Mesendoderm (in vitro differentiated cells): ENCODE measurements at places on chromosomes 6 and 20.

GRCh38 chr6:73460056-73460455, 1.5 kb upstream of the MTO1 start:
- H3K4me1 ChIP-seq: no peaks in the 10 kb centered on the region
- H3K36me3 ChIP-seq: no peaks in the 10 kb centered on the region
- no peak overlapping the region for H3K27ac ChIP-seq
- H3K4me3 ChIP-seq: no peak overlapping the region
- DNase-seq: no peak
- no peaks in the 10 kb centered on the region for H3K27me3 ChIP-seq

- no peak overlapping the region for H3K27ac ChIP-seq
- H3K36me3 ChIP-seq: no peaks in the 10 kb centered on the region
- no peaks in the 10 kb centered on the region for H3K27me3 ChIP-seq
- no peak for DNase-seq
- no peaks in the 10 kb centered on the region for H3K4me1 ChIP-seq
Measured at GRCh38 chr6:113129991-113130390, 727.2 kb upstream of the MARCKS start.

DNA sequence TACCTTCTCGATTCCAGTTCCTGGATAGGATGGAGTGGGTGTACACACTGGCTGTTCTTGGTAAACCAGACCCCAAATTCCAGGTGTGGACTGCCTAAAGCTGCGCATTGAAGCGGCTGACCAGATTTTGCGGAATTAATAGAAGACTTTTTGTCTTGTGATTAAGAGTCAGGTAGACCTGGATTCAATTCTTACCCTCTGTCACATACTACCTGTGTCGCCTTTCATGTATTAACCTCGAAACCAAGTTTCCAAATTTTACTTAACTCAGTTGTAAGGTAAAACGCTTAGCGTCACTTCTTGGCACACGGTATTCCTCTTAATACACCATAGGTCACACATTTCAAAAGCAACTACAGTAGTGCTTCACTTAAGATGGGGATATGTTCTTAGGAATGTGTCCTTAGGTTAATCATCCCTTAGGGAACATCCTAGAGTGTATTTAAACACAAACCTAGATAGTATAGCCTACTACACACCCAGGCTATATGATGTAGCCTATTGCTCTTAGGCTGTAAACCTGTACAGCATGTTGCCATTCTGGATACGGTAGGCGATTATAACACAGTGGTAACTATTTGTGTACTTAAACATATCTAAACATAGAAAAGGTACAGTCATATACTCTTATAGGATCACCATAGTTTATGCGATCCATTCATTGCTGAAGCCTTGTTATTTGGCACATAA, 733 bp upstream of the GOPC start:
- no peaks in the 10 kb centered on the region for H3K36me3 ChIP-seq
- no peak overlapping the region for H3K27ac ChIP-seq
- peak overlapping the region; percentile 73 for H3K4me3 ChIP-seq
- no peaks in the 10 kb centered on the region for H3K27me3 ChIP-seq
- DNase-seq: no peak

GRCh38 chr6:44275749-44276648, 5.7 kb downstream of the TMEM151B start:
- DNase-seq: no peak
- H3K27me3 ChIP-seq: no peaks in the 10 kb centered on the region
- H3K4me3 ChIP-seq: no peak overlapping the region
- H3K4me1 ChIP-seq: no peaks in the 10 kb centered on the region
- H3K36me3 ChIP-seq: no peaks in the 10 kb centered on the region

- no peak overlapping the region for H3K4me3 ChIP-seq
- H3K27me3 ChIP-seq: no peaks in the 10 kb centered on the region
- H3K27ac ChIP-seq: no peak overlapping the region
- H3K4me1 ChIP-seq: no peaks in the 10 kb centered on the region
- no peak for DNase-seq
Measured at GRCh38 chr20:40563296-40563950, 125.6 kb downstream of the MAFB start.

- peak overlapping the region; percentile 64 for H3K4me3 ChIP-seq
- no peaks in the 10 kb centered on the region for H3K36me3 ChIP-seq
- H3K27me3 ChIP-seq: no peaks in the 10 kb centered on the region
- H3K4me1 ChIP-seq: peaks cover 8% of the 10 kb centered on the region
Measured at GRCh38 chr6:111872401-111873177, 663 bp downstream of the FYN start.

DNA sequence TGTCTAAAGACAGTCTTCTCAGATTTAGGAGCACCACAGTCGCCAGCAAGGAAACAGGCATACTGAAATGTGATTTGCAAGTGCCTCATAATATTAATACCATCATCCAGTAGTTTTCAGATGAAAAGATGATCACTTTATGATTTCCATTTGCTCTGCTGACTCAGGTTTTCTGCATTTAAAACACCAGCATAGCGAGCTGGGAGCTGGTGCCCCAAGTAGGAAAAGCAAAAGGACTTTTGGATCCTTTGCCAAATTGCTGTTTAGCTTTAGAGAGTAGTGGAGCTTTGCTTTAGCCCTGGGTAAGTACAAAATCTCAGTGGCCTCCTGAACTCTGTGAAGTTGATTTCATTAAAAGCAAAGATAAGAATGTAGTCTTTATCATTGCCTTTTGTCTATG, 78.5 kb downstream of the JAG1 start:
- H3K4me3 ChIP-seq: no peak overlapping the region
- no peaks in the 10 kb centered on the region for H3K36me3 ChIP-seq
- no peak overlapping the region for H3K27ac ChIP-seq
- no peak for DNase-seq
- no peaks in the 10 kb centered on the region for H3K27me3 ChIP-seq

- peaks cover 7% of the 10 kb centered on the region for H3K4me1 ChIP-seq
- H3K27ac ChIP-seq: peak overlapping the region; percentile 90
- H3K4me3 ChIP-seq: peak overlapping the region; percentile 86
- no peaks in the 10 kb centered on the region for H3K27me3 ChIP-seq
Measured at GRCh38 chr6:99425647-99426450, 741 bp upstream of the PNISR start.

- DNase-seq: no peak
- H3K4me3 ChIP-seq: no peak overlapping the region
- H3K27ac ChIP-seq: no peak overlapping the region
- no peaks in the 10 kb centered on the region for H3K27me3 ChIP-seq
- H3K4me1 ChIP-seq: peaks cover 3% of the 10 kb centered on the region
Measured at GRCh38 chr6:56799989-56800388, 154.9 kb upstream of the BEND6 start.

DNA sequence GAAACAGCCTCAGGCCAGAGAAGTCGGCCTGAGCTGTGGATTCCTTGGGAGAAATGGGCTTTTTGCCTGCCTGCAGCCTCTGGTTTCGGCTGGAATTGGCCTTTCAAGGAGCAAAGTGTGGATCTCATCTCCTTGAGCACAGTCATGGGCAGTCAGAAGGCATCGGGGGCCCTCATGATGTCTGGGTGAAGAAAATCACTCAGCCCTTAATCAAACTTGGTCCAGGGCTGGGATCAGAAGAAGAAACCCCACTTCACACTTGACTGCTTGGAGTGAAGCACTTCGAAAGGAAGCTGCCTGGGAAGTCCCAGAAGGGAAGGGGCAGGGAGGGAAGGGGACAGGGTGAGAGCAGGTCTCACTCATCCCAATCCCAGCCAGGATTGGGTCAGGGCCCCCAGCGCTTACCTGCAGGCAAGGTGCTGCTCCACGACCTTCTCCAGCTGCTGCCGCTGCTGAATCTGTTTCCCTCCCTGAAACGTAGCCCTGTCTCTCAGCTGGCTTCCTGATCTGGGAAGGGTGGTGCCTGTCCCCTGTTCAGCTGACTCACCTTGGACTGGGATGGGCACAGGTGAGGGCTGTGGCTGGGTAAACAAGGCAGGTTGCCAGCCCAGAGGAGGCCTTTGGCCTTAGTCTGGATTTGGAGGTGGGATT, at the start of gene SDCBP2:
Gene SDCBP2, minus strand, starts transcription at position 460 of the 651 bp plus-strand sequence. CDS start 8,723 bp downstream, outside the sequence.
- H3K36me3 ChIP-seq: no peaks in the 10 kb centered on the region
- H3K27ac ChIP-seq: no peak within 1 kb of the TSS
- H3K27me3 ChIP-seq: no peaks in the 10 kb centered on the region
- no peak for DNase-seq
- no peak within 1 kb of the TSS for H3K4me3 ChIP-seq

GRCh38 chr6:3293271-3294155, 34.8 kb downstream of the PSMG4 start:
- no peaks in the 10 kb centered on the region for H3K4me1 ChIP-seq
- no peak for DNase-seq
- no peak overlapping the region for H3K27ac ChIP-seq
- no peaks in the 10 kb centered on the region for H3K27me3 ChIP-seq
- no peaks in the 10 kb centered on the region for H3K36me3 ChIP-seq
- no peak overlapping the region for H3K4me3 ChIP-seq

- no peak overlapping the region for H3K4me3 ChIP-seq
- no peaks in the 10 kb centered on the region for H3K36me3 ChIP-seq
- DNase-seq: peak; percentile 15
- no peak overlapping the region for H3K27ac ChIP-seq
- H3K4me1 ChIP-seq: no peaks in the 10 kb centered on the region
- H3K27me3 ChIP-seq: no peaks in the 10 kb centered on the region
Measured at GRCh38 chr20:14245368-14245970, 91.9 kb downstream of the FLRT3 start.

DNA sequence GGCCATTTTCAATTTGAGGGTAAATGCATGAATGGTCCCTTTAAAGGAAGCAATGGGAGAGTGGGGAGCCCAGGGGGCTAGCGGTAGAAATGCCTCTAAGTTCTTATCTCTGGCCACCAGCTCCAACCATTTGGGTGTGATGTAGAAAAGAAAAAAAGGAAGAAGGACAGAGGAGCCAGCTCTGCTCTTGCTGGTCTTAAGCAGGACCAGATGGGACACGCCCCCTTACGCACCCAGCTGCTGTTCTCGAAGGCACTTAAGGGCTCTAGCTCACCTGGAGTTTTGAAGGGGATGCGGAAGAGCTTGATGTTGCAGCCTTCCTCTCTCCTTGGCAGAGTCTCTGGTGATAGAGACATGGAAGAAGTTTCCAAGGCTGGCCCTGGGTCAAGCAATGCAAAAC, 59.5 kb upstream of the RNF144B start:
- no peak overlapping the region for H3K4me3 ChIP-seq
- H3K36me3 ChIP-seq: no peaks in the 10 kb centered on the region
- H3K4me1 ChIP-seq: no peaks in the 10 kb centered on the region
- no peak overlapping the region for H3K27ac ChIP-seq
- DNase-seq: peak; percentile 33
- H3K27me3 ChIP-seq: no peaks in the 10 kb centered on the region

- H3K27ac ChIP-seq: no peak overlapping the region
- no peaks in the 10 kb centered on the region for H3K36me3 ChIP-seq
- no peaks in the 10 kb centered on the region for H3K27me3 ChIP-seq
Measured at GRCh38 chr6:80478030-80478429, 371.6 kb downstream of the BCKDHB start.

DNA sequence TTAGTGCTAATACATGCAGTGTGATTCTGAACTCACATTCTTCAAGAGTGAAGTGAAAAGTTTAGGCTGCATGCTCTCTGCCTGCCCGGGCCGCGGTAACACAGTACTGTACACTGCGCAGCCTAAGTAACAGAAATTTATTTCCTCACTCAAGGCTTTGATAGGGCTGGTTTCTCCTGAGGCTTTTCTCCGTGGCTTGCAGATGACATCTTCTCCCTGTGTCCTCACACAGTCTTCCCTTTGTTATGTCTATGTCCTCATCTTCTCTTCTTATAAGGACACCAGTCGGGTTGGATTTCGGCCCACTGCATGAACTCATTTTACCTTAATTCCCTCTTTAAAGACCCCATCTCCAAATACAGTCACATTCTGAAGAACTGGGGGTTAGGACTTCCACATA, 51.1 kb upstream of the TMEM170B start:
- no peaks in the 10 kb centered on the region for H3K4me1 ChIP-seq
- no peaks in the 10 kb centered on the region for H3K36me3 ChIP-seq
- no peak for DNase-seq
- no peaks in the 10 kb centered on the region for H3K27me3 ChIP-seq

GRCh38 chr20:46203510-46203837, 85.4 kb downstream of the CD40 start:
- no peak overlapping the region for H3K4me3 ChIP-seq
- H3K36me3 ChIP-seq: no peaks in the 10 kb centered on the region
- no peaks in the 10 kb centered on the region for H3K4me1 ChIP-seq
- H3K27ac ChIP-seq: no peak overlapping the region
- no peaks in the 10 kb centered on the region for H3K27me3 ChIP-seq
- DNase-seq: no peak

- DNase-seq: peak; percentile 50
- H3K4me3 ChIP-seq: no peak overlapping the region
- no peaks in the 10 kb centered on the region for H3K27me3 ChIP-seq
- H3K36me3 ChIP-seq: no peaks in the 10 kb centered on the region
Measured at GRCh38 chr6:95530176-95530819, 47.0 kb upstream of the MANEA start.

GRCh38 chr20:3251806-3252205, 12.8 kb upstream of the SLC4A11 start:
- H3K4me3 ChIP-seq: no peak overlapping the region
- no peak for DNase-seq
- H3K27ac ChIP-seq: no peak overlapping the region
- no peaks in the 10 kb centered on the region for H3K27me3 ChIP-seq
- no peaks in the 10 kb centered on the region for H3K36me3 ChIP-seq

GRCh38 chr6:3524456-3524855, 67.6 kb upstream of the SLC22A23 start:
- no peak overlapping the region for H3K27ac ChIP-seq
- no peaks in the 10 kb centered on the region for H3K36me3 ChIP-seq

GRCh38 chr20:56932575-56933330, 303.6 kb downstream of the TFAP2C start:
- H3K4me1 ChIP-seq: peaks cover 3% of the 10 kb centered on the region
- no peaks in the 10 kb centered on the region for H3K36me3 ChIP-seq

GRCh38 chr6:43671011-43671800, 16.4 kb downstream of the MRPS18A start:
- H3K4me3 ChIP-seq: no peak overlapping the region
- no peaks in the 10 kb centered on the region for H3K27me3 ChIP-seq
- H3K36me3 ChIP-seq: peaks cover 12% of the 10 kb centered on the region
- peaks cover 15% of the 10 kb centered on the region for H3K4me1 ChIP-seq
- DNase-seq: no peak
